ENCODE measurements at places on chromosomes 3 and 15.

DNA sequence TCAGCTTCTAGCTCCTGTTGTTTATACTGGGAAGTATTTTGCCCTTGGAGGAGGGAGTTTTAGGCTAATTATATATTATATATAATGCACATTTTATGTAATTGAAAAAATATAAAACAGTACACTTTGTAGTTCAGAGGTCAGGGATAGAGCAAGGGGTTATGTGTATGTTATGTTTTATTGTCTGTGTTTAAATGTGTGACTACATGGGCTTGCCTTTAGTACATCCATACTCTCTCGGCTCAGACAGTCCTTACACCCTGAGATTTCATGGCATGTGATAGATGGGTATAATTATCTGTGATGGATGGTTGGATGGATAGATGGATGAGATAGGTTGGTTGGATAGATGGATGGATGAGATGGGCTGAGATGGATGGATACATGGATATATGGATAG lies 17.4 kb upstream of the ST3GAL6 start:
- no peak for DNase-seq

DNA sequence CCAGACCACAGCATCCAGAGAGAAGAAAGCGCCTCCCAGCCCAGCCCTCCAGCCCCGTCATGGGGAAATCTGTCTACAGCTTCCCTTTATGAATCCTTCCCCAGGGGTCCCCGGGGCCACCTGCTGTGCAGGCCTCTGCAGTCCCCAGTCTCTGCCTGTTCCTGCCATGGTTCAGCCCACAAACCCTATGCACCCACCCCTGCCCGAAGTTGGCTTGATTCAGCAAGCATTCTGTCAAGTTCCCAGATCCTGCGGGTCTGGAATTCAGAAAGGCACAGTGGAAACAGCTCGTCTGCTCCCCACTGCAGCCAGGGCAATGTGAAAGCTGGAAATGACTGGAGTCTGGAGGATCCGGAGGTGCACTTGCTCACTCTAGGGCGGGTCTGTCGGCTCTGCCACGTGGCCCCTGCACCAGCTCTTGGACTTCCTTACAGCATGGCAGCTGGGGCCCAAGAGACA lies 2.9 kb upstream of the OCA2 start:
- no peak for DNase-seq

DNA sequence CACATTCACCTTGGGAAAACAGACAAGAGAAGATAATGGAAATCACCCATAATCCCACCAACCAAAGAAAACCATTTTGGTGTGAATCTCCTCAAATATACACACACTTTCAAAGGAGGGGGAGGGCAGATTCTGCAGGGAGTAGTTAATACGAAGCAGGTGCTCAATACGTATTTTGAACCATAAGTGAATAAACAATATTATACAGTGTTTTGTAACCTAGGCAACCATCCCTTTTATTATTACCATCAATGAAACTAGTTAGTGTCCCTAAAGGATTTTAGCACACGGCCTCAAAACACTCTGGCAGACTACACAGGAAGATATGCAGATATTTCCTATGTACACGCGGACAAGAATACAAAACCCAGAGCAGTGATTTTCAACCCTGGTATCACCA lies 6.1 kb downstream of the OSBPL10 start:
- no peak for DNase-seq

- peak; percentile 59 for DNase-seq
Observed at GRCh38 chr15:72319985-72320671, at the start of gene CELF6. CELF6 (minus strand) TSS chr15:72320157; CDS start chr15:72319874, 283 bp downstream.

- no peak for DNase-seq
Observed at GRCh38 chr15:52503788-52504496, 24.7 kb downstream of the MYO5A start.

- no peak for DNase-seq
Observed at GRCh38 chr3:94420931-94421330, 358.1 kb downstream of the NSUN3 start.

DNA sequence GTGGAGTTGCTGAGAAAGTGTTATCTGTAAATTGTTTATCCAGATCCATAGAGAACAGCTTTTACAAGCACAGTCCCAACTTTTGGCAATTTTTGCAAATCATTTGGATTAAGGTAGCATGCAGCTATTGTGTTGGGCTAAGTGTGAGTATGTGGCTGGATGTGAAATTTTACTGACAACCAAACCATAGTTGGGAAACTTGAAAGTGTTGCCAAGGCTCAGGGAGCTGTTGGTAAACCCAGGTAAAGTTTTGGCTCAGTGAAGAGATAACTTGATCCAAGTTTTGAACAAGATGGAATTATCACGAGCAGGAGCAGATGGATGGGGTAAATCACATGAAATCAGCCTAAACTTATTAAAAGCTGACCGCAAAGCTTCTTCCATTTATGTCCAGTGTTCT lies 90.0 kb upstream of the HES1 start:
- DNase-seq: no peak

DNA sequence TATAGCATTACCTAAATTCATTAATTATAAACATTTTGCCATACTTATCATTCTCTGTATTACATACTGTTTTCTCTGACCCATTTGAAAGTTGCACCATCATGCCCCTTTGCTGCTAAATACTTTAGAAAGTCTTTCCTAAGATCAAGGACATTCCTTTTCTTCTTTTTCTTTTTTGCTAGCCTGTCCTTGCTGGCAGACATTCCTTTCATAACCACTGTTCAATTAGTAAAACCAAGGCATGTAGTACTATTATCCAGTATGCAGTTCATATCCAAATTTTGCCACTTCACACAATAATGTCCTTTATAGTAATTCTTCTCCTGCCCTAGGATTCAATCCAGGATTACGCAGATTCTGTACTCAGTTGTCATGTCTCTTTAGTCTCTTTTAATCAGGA lies 321.0 kb upstream of the C2CD4B start:
- no peak for DNase-seq

GRCh38 chr15:74723754-74724334 lies 1.5 kb downstream of the CYP1A1 start:
- peak; percentile 80 for DNase-seq

GRCh38 chr3:179473565-179473964 lies 22.3 kb upstream of the GNB4 start:
- peak; percentile 27 for DNase-seq

Data from pons (tissue), 1 donor.